Pulmonary artery endothelial cell (primary cell): ENCODE measurements at places on chromosomes 16 and 17. TPM values are rescaled to one million over a fixed set of nuclear protein-coding genes. Genes with fewer than 3 reads are reported as not detected.

DNA sequence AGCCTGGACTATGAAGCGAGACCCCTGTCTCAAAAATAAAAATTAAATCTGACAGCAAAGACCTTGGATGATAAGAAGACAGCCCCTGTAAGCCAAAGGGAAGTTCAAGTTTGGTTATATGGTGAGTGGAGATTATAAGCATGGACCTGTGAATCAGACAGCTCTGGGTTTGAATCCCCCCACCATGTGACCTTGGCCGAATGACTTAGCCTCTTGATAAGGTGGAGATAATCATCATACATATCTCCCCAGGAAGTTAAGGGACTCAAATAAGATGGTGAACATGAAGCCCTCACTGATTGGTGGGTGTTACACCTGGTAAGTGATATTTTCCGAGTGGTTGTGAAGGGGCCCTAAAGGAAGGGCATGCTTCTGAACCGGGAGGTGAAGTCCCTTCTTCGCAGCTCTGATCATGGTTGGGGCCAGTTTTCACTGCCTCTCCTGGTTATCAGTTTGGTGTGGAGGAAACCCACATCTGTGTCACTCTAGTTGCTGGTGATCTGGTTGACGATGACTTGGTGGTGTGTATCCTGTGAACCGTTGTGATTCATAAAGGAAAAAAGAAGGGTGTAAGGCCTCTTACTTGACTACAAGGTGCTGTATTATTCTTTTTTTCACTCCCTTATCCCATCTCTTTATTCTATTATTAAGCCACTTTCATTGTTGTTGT, 61.7 kb upstream of the CLEC18A start:
- no peak for DNase-seq

GRCh38 chr17:14301279-14302090, 604 bp downstream of the HS3ST3B1 start:
- no peak for DNase-seq

Gene SDR42E1
- total RNA-seq, result 0.40 and 3.3 TPM in 2 replicates

- no peak for DNase-seq
Measured at GRCh38 chr16:65817066-65817465, 549.4 kb upstream of the CDH5 start.

DNA sequence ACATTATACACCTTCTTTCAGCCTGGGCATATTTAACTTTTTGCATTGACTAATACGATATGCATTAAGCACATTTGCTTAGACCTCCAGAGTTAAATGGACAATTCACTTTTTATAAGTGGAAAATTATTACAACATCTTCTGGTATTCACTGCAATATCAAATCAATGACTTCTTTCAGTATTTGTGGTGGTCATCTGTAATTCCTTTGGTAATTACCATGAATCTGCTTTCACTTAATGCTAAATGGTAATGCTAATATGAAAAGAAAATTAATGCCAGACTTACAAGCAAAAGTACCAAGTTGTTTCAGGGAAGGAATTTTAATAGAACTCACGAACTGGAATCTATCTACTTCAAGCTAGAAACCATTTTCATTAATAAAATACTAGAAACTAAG, 6.4 kb downstream of the GPATCH8 start:
- DNase-seq, result no peak

Gene MGAT5B
- 0.53 and 1.4 TPM in 2 replicates for total RNA-seq
